ENCODE measurements at places on chromosomes 11 and 22.

- DNase-seq = peak; percentile 57
Observed at GRCh38 chr11:35235936-35236666, 97.1 kb downstream of the CD44 start.

- DNase-seq = no peak
Observed at GRCh38 chr11:83449338-83449913, 163.3 kb upstream of the CCDC90B start.

- DNase-seq = no peak
Observed at GRCh38 chr11:34836958-34837856, 79.0 kb downstream of the APIP start.

GRCh38 chr11:61880454-61880853 is 10.9 kb downstream of the FADS3 start:
- no peak for DNase-seq

- DNase-seq = no peak
Observed at GRCh38 chr11:103826856-103827255, 209.6 kb upstream of the DDI1 start.

GRCh38 chr11:47359586-47359985 is 7.1 kb upstream of the MYBPC3 start:
- peak; percentile 41 for DNase-seq

DNA sequence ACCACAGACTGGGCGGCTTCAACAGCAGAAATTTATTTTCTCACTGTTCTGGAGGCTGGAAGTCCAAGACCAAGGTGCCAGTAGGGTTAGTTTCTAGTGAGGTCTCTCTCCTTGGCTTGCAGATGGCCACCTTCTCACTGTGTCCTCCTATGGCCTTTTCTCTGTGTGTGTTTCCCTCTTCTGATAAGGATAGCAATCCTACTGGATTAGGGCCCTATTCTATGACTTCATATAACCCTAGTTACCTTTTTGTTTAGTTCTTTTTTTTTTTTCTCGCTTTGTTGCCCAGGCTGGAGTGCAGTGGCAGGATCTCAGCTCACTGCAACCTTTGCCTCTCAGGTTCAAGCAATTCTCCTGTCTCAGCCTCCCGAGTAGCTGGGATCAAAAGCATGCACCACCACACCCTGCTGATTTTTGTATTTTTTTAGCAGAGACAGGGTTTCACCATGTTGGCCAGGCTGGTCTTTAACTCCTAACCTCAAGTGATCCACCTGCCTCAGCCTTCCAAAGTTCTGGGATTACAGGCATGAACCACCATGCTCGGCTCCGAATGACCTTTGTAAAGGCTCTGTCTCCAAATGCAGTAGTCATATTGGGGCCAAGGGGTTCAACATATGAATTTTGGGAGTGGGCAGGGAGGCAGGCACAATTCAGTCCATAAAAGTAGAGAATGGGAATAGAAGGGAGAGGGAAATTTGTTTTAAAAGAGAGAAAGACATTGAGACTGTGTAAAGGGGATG is 25.5 kb upstream of the NNMT start:
- DNase-seq = no peak
